Aorta (tissue), 5 donors: ENCODE measurements at places on chromosomes 13 and 19. TPM values are rescaled to one million over a fixed set of nuclear protein-coding genes. Genes with fewer than 3 reads are reported as not detected.
A peak's percentile ranks its signal among the peaks of the same experiment; 100 is the strongest.

DNA sequence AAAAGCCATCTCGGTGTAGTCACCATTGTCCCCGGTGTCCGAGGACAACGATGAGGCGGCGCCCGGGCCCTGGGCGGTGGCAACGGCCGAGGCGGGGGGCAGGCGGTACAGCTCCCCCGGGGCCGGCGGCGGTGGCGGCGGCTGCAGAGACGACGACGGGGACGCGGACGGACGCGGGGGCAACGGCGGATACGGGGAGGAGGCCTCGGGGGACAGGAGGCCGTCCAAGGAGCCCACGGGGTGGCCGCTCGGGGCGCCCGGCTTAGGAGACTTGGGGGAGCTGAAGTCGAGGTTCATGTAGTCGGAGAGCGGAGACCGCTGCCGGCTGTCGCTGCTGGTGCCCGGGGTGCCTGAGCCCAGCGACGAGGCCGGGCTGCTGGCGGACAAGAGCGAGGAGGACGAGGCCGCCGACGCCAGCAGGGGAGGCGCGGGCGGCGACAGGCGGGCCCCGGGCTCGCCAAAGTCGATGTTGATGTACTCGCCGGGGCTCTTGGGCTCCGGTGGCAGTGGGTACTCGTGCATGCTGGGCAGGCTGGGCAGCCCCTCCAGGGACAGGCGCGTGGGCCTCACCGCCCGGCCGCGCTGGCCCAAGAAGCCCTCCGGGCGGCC lies 3.5 kb downstream of the IRS2 start:
- DNase-seq: no peak

DNA sequence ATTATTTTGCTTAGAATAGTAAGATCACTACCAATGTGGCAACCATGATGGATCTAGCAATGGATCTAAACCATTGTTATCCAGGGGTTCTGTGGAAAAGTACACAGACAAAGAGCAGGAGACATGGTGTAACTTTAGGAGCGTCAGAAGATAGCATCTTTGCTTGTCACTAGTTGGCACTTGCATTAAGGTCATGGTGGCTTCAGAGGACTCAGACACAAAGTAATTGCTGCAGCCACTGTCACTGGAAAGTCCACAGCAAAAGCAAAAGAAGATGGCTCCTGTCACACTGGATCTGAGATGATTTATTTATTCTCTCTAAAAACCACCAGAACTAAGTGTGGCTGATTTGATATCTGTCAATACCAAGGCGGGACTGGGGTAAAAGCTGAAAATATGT lies 93.3 kb upstream of the PCDH20 start:
- DNase-seq: no peak

DNA sequence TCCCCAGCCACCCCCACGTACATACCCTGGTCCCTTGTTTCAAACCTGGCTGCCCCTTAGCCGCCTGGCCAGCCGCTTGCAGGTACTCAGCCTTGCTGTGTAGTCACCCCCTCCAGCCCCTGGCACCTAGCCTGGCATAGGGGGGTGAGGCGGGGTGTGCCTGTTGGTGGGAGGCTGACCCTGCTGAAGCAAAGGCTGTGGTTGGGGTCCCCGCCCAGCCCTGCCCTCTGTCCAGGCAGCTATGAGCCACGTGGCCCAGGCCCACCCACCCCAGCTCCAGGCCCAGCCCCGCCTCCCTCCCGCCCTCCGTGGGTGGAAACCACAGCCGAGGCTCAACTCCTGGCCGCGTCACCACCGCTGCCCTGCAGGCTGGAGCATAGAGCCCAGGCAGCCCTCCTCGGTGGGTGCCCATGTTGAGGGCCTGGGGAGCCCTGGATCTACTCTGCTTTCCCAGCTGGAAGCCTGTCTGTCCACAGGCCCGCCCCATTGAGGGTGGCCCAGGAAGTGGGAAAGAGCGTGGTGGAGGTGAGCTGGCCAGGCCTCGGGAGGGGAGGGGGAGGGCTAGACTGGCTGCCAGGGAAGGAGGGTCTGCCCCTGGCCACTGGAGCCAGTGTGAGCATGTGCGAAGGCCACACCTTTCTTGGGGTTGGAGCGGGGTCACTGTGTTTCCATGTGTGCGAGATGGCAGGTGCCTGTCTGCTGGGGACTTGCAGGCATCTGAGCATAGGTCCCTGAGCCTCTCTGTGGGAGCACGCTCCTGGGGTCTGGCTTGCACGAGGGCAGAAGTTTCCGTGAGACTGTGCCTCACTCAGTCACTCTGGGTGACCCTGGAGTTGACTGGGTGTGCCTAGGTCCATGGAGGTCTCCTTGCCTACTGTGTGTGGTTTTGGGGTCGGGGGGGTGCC lies 31.0 kb downstream of the PAK4 start:
- no peak for DNase-seq

GRCh38 chr13:109610517-109610916 lies 175.9 kb downstream of the IRS2 start:
- no peak for DNase-seq

DNA sequence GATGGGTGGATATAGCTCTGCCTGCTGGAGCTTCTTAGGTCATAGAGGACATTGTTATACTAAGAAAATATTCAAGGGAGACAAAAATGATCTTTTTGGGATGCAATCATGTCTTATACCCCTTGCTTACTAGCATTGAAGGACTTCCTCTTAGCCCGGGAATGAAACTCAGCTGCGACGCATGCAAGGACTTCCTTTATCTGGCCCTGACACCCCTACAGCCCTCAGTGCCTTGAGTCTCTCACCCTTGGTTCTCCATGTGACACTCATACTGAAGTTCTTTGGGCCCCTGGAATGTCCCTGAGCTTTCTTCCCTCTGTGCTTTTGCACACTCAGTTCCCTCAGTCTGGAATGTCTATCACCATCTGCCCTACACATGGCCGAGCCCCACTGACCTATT lies 72.5 kb upstream of the MTIF3 start:
- DNase-seq: no peak

GRCh38 chr19:48812094-48812929 lies 1.5 kb upstream of the BCAT2 start:
- peak; percentile 91 for DNase-seq

The CNN1 gene
- total RNA-seq: 406 TPM

DNA sequence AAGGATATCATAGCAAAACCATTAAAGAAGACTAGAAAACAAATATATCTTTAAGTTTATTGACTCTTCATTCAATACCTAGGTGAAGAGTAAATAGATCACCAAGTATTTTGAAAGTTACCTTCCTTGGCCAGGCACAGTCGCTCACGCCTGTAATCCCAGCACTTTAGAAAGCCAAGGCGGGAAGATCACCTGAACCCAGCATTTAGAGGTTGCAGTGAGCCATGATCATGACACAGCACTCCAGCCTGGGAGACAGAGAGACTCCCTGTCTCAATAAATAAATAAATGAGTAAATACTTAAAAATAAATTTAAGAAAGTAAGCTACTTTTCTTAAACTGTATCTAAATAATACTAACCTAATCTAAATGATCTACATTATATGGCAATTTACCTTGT lies 8.9 kb upstream of the WBP4 start:
- no peak for DNase-seq

DNA sequence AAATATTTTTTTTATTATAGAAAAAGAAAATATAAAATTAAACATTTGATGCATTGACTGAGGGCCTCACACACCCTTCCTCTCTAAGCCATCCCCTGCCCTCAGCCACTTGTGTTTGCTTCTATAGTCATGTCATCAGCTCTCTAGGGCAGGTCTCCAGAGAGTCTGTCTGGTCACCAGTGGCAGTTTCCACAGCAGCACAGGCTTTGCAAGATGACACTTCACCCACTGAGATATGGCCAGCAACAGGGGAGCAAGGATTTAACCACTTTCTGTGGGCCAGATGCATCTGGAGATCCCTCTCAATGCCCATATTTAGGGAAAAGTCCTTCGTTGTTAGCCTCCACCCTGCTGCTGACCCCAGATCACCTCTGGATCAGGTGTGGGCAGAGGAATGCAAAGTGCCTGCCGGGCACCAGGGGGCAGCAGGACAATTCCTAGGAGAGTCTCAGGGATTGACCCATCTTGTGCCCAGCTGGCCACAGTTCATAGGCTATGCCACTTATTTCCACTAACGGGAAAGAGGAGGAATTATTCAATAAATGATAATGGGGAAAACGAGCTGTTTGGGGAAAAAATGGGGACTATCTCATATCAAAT lies 4.8 kb downstream of the ABCC4 start:
- DNase-seq: no peak

DNA sequence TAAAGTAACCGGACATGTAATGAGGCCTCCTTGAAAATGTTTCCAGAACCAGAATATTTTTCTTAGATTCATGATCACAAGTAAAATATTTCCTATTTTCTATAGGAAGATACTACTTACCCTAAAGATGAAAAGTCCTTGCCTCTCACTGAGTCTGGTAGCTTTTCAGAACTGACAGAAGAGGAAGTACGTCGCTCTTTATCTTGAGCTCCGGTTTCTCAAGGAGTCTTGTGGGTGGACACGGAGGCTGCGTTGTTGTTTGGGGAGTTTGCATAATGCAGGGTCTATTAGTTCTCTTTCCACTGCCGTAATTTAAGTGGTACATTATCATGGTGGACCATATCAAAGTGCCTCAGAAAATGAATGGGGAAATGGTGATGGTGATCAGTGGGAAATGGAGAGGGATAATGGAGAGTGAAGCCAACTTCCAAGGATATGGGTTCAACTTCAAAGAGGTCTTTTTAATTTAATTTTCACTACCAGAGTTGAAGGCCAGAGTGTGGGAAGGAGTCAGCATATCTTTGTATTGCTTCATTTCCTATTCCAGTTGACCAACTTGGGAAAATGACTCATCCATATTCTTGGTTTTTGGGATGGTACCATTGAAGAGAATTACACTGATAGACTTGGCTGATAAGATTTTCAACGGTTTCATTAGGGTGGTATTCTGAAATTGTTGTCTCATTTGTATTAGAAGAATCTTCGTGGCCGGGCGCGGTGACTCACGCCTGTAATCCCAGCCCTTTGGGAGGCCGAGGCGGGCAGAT lies 23.4 kb downstream of the MBD3L2B start:
- DNase-seq: no peak

The C1QTNF9B gene
- total RNA-seq: 0.93 TPM

The OR4F17 gene
- not detected for total RNA-seq

DNA sequence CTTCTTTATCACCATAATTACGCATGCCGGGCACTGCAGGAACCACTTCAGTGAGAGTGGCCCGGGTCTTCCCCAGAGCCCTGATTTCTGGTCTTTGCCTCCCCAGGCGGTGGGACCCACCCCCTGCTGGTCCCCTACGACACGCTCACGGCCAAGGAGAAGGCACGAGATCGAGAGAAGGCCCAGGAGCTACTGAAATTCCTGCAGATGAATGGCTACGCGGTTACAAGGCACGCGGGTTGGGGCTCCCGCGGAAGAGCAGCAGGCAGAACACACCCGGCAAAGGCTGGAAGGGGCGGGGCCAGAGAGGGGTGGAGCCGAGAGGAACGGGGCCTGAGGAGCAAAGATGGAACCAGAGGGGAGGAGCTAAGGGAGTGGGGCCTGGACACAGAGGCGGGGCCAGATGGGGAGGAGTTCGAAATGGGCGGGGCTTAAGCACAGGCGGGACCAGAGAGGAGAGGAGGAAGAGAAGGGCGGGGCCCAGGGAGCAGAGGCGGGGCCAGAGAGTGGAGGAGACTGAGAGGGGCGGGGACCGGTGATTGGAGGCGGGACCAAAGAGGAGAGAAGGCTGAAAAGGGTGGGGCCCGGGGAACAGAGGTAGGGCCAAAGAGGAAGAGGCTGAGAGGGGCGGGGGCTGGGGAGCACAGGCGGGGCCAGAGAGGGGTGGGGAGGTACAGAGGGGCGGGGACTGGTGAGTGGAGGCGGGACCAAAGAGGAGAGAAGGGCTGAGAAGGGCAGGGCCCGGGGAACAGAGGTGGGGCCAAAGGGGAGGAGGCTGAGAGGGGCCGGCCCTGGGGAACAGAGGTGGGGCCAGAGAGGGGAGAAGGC lies 73.4 kb downstream of the RYR1 start:
- peak; percentile 89 for DNase-seq

- DNase-seq: no peak
These were observed 76.2 kb downstream of the ZNF208 start for GRCh38 chr19:21934593-21934992.

The UQCR11 gene
- total RNA-seq: 155 TPM

- DNase-seq: no peak
These were observed 460.0 kb downstream of the FOXO1 start for GRCh38 chr13:40206241-40207000.

DNA sequence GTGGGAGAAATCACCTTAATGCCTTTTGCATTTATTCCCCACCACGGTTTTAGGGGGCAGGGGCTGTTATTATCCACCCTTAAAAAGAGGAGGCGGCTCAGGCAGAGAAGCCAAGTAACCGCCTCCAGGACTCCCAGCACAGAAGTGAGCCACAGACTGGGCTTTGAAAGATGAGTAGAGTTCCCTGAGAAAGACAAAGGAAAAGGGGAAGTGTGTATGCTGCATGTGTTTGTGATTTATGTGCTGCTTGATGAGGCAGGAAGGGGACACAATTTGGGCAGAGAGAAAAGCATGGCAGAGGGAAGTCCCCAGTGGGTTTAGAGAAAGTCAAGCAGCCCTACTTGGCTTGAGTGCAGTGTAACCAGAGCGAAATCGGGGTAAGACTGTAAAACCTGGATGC lies 85.0 kb downstream of the DOCK9 start:
- no peak for DNase-seq

The METTL21C gene
- total RNA-seq: not detected

DNA sequence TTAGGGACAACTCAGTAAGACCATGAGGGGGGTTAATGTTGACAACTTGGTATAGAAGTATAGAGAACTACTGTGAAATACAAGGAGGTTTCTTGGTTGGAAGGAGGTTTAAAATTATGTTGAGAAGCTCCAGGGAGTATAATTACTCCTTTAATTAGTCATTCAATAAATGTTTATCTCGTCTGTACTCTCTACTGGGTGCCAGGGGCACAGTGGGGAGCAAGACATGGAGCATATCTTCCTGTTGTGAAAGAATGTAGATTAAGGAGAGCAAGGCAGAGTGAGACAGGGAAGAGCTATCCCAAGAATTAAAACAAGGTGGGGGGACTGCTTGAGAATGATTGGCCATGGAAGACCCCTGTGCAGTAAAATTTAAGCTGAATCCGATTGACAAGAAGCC lies 33.7 kb upstream of the TDRD3 start:
- no peak for DNase-seq

The MEF2B gene
- 1.6 TPM for total RNA-seq

The ZNF555 gene
- 9.5 TPM for total RNA-seq

The F7 gene
- 0.69 TPM for total RNA-seq

DNA sequence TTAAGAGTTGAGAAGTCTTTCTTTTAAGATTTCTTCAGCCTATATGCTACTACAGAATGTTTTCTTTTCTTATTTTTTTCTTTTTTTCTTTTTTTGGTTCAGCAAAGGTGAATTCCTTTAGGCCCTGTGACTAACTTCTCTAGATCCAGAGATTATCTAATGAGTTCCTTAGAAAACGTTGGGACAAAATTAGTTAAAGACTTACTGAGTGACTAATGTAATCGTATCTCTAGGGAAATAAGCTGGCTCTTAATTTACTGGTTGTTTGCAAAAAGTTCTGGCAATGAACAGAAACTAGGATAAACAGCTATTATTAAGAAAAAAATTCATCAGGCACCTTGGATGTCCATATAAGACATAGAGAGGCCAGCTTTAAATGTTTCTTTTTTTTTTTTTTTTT lies 30.7 kb upstream of the CSNK1A1L start:
- no peak for DNase-seq
